ENCODE measurements at places on chromosomes 2 and 18.

GRCh38 chr2:208006337-208006736, 19.0 kb downstream of the PLEKHM3 start:
- DNase-seq: no peak

DNA sequence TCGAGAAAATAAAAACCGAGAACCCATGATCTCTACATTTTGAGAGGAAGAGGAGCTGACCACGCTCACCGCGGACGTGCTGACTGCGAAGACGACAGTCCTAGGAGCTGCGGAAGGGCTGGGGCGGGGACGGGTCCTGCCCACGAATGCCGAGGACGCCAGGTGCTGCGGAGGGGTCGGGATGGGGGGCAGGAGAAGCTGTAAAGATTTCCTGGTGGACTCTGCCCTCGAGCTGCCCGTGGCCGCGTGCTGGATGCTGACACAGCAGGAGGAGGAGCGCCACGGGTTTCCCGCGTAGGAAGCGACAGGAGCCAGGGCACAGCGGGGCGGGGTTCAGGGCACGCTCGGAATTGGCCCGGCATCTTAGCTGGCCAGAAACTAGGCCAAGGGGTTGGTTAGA, 22.2 kb downstream of the ZSCAN30 start:
- no peak for DNase-seq

DNA sequence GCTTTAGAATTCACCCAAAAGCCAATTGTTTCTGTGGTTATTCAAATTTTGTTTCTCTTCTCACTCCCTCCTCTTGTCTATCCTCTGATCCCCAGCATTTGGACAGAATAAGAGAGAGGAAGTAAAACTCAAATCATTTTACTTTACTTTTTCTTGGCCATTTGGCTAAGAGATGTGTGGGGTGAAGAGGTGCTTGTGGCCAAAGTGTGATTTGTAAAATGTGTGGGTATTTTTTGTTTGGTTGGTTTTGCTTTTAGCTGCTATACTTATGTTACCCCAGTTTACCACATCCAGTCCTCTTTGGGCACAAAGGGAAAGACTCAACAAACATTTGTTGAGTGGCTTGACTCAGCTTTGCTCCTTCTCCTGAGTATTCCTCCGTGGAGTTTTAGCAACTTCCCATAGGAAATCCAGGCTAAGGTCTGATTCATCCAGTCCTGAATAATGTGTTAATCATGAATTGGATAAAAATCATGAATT, 109.1 kb upstream of the CYP1B1 start:
- no peak for DNase-seq

DNA sequence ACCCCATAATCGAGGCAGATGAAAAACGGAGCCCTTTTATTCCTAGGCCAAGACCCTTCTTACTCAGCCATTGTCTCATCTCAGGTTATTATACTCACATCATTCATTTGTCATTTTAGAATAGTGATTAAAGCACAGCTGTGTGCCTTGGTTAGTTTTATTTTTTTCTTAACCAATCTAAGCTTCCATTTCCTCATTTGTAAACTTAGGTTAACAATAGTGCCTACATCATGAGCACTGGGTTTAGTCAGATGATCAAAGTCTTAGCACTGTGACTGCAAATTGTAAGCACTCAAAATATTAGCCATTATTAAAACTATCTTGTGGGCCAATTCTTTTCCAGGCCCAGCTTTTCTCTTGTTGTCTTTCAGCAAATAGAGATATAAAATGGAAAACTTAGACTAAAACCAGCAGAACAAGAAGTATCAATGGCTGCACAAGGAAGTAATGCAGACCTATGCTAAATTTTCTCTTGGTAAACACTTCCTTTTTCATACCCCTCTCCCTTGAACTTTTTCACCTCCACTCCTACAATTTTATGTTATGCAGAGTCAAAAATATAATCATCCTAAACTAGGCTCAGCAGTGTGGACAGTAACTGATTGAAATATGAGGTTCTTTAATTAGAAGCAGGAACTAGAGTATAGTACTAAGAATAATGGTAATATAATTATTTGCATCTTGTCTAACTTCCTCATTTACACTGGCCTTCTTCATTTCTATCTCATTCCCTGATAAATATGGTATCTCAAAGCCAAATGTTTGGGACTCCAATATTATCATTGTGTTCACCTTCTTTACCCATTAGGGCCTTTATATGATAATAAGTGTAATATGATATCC, 21.5 kb upstream of the GALNT3 start:
- DNase-seq: no peak

DNA sequence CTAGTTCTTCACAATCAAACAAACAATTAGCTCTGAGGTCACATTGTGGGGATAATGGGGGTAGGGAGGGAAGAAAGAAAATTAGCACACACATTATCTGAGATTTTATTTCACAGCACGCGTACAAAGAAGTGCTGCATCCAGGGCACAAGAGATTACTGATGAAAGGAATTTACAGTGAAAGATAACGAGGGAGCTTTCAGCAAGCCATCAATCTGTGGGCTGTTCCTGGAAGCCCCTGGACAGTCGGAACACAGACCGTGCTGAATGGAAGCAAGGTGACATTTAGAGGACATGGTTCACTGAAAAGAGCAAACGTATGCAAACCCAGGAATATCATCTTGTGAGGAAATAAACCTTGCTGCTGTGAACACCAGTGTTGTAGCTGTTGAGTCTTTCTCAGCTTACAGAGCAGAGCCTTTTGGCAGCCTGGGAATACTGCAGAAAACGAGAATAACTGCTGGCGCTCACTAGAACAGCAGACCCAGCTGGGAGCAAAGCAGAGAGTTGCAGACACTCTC, 63.2 kb downstream of the SCG2 start:
- DNase-seq: no peak

DNA sequence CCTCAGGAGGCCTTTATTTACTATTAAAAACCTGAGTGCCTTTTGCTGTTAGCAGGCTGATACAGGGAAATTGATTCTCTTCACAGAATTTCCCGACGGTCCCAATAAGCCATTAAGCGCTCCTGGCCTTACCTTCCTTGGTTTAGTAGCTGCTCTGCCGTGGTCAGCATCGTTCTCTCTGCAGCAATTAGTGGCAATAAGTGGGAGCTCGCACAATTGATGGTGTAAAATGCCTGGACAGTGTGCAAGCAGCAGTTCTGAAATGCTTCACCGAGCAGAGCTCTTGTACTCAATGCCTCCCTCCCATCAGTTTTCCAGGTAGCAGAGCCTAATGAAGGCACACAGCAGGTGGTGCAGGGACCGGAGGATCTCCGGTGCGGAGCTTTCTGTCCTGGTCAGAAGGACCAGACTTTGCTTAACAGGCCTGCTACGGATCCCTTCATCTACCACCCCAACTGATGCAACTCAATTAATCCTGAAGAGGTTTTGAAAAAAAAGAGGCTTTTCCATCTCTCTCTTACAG, 1.1 kb upstream of the LINC00305 start:
- no peak for DNase-seq
